ENCODE measurements at places on chromosomes 6 and 20.

GRCh38 chr20:15594158-15594695 lies 979.0 kb downstream of the KIF16B start:
- peak; percentile 3 for DNase-seq

GRCh38 chr20:38728191-38728781 lies 4.0 kb downstream of the SLC32A1 start:
- DNase-seq = no peak

DNA sequence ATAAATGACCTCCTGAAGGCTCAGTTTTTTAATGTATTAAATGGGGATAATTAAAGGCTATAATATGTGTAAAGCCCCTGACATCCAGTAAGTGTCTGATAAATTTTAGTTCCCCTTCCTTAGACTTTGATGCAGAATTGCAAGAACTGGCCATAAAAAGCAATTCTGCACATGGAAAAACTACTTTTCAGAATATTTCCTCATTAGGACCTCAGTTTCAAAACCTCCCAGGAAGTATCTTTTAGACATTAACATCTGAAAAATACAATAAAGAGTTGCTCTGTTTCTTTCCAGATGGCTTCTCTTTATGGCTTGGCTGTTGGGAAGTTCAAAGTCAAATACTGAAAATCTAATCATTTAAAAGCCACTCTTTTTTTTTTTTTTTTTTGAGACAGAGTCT lies 106.3 kb upstream of the ZNF217 start:
- DNase-seq = no peak

GRCh38 chr6:37840143-37840939 lies 20.8 kb downstream of the ZFAND3 start:
- no peak for DNase-seq

DNA sequence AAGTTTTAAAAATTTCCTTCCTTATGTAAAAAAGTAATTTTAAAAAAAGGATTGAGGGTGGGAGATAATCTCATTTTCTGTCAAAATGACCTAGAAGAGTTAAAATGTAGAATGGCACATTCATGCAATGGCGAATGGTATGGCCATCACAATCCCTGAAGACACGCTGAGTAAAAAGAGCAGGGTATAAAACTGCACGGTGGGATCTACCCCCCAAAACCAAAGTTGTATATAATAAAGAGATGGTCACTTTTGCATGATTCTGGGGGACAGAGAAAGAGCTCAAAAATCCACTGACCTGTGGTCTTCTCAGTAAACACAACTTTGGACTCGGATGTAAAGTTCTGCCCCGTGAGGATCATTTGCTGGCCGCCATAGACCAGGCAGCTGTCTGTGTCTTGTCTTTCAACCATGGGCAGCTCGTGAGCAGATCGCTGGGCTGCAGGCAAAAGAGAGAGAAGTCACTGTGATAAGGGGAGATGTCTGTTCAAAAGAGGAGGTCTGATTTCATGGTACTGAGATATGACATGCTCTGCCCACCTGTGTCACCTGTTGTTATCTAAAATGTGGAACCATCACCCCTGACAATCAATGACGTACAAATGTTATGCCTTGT lies 88.2 kb downstream of the NFATC2 start:
- DNase-seq = no peak

DNA sequence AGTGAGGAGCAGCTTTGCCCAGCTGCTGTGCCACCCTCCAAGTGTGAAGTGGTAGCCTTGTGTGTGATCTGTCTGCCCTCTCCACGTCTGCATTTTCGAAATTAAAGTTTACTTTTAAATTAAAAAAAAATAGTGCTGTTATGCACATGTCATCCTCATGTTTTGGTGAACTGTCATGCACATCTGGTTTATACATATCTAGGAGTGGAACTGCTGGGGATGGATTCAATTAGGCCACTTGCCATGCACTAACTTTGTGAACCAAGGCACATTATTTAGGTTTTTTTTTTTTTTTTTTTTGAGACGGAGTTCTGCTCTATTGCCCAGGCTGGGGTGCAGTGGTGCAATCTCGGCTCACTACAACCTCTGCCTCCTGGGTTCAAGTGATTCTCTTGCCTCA lies 3.6 kb downstream of the GTSF1L start:
- DNase-seq = no peak

- DNase-seq = peak; percentile 17
Observed at GRCh38 chr6:122400121-122400450, 634 bp downstream of the HSF2 start.

GRCh38 chr20:55478724-55479450 lies 526.4 kb downstream of the CBLN4 start:
- no peak for DNase-seq

DNA sequence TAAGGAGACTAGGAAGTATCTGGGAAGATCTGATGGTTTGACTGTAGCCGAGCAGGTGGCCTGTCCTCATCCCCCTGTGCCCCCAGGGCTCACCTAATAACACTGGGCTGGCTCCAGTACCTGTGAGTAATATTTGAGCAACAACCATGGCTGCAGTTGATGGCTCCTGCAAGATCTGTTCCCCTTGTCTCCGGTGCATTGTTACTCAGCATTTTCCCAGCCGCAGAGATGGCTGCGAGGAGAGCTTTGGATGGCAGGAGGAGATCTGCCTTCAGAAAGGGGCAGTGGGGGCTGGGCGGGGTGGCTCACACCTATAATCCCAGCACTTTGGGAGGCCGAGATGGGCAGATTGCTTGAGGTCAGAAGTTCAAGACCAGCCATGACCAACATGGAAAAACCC lies 39.3 kb downstream of the PTK7 start:
- peak; percentile 66 for DNase-seq

DNA sequence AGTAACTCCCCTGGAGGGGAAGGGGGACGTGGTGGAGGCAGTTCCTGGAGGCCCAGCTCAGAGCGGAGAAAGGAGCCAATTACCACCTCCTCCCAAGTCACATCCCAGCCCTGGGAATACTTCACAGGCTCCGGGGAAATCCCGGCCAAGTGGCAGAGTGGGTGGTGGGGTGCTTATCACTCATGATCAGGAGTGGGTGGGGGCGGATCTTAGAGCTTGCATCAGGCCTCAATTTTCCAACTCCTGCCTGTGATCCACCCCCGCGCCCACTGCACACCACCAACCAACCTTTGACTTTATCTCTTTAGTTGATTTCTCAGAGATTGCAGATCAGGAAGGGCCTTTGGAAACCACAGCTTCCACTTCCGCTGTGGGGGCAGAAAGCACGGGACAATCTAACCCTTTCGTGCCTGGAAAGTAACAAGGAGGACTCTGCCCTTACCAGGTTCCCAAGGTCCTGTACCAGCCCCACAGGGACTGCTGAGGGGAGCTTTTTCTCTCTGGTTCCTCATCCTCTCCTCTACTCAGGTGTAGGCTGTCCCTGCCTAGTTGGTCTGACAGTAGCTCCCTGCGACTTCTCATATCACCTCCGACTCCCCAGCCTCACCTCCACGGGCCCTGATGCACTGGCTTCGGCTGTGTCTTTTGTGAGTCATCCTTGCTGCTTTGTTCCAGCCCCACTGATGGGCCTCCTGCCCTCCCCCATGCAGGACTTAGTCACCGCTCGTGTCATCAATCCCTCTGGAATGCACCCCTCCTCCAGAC lies 24.9 kb upstream of the IER3 start:
- peak; percentile 98 for DNase-seq

DNA sequence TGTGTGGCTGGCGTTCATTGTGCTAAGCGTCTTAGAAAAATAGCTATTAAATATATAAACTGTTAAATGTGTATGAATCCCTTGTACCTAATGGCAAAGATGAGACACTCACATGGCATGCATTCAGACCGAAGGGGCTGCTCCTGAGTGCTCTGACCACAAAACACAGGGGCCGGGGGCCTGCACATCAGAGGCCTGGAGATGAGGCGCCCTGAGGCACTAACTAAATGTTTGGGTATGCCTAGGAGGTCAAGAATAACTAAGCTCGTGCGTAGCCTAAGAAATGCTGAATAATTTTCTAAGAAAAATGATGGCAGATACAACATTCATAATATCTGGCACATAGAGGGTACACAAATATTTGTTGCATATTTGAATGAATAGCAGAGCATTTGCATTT lies 92.5 kb downstream of the PSMB1 start:
- DNase-seq = no peak

DNA sequence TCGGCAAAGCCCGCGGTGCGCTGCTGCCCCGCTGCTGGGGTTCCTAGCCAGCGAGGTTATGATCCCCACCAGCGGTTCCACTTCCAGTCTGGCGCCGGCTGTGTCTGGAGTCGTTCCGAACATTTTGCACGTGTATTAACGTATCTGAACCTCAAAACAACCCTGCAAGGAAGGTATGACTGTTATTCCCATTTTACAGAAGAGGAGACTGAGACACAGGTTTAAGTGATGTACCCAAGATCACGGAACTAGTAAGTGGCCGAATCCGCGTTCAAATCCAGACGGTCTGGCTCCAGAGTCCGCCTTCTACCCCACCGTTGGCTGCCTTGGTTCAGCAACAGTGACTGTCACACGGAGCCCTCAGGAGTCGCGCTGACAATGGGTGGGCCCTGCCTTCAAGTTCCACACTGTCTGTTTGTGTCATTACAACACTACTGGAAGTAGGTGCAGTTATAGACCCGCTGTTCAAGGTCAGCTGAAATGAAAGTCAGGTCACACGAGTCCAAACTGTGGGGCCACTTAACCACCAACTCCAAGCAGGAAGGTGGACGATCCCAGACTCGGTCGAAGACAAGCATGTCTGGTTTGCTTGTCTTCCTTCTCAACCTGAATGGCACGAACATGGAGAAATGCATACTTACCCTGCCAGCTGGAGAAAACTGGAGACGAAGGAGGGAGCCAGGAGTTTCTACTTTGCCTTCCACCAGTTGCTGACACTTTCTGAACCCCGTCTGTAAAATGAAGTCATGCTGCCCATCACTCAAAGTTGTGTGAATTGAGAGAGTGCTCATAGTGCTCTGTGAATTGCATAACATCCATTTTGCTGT lies 803 bp upstream of the SRXN1 start:
- DNase-seq = no peak

GRCh38 chr6:5274231-5274630 lies 12.9 kb downstream of the FARS2 start:
- no peak for DNase-seq

GRCh38 chr20:37669062-37669772 lies 24.6 kb upstream of the CTNNBL1 start:
- DNase-seq = peak; percentile 56

DNA sequence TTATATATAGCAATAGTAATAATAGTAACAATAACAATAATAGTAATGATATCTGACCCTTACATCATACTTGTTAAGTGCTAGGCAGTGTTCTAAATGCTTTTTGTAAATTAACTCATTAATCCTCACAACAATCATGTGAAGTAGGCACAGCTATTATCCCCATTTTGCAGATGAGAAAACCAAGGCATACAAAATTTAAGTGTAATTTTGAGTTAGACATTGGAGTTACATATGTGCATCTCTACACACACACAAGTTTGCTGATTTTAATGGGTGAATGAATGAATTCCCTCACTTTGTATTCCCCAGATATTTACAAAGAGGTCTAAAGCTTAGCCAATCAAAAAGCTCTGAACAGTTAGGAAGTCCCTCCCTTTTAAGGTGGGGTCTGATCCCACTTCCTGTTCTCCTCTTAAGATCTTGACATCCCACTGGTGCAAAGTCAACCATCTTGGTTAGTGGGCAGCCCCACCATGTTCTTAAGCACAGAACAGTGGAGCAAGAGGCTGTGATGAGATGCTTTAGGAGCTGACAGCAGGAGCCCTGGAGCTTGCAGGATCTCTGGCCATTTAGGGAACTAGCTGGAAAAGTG lies 85.3 kb upstream of the FOXP4 start:
- no peak for DNase-seq

DNA sequence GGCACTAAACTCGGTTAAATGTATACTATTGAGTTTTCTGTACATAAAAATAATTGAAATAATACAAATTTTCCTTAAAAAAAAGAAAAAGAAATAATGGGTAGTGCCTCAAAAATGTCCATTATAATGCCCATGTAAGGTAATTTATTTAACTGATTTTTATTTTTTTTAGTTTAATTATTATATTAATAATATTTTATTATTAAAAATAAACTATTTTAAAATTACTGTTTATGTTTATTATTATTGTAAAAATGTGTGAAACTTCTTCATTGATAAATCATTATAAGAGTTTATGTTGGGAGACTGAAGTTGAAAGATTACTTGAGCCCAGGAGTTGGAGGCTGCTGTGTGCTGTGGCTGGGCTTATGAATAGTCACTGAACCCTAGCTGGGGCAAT lies 925.5 kb upstream of the EPHA7 start:
- DNase-seq = no peak

All from RWPE1 (cell line).